ENCODE measurements at places on chromosomes 11 and 22. TPM values are rescaled to one million over a fixed set of nuclear protein-coding genes. Genes with fewer than 3 reads are reported as not detected.
A peak's percentile ranks its signal among the peaks of the same experiment; 100 is the strongest.

DNA sequence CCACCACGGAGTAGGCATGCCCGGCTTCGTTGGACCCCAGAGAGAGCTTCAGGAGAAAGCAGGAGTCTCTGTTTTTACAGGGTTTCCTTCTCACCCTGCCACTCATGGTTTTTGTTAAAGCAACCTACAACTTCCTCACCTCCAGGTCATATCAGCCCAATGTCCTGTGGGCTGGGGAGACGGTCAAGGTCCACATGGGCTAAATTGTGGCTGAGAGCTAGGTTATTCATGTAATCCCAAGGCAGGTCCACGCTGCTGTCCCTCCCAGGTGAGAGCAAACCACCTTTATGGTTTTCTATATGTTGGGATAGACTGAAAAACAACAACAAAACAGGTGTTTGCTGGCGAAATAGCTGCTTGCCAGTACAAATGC is 19.5 kb downstream of the TSPAN32 start:
- no peaks in the 10 kb centered on the region for H3K27me3 ChIP-seq
- H3K4me1 ChIP-seq, result no peaks in the 10 kb centered on the region
- no peak for DNase-seq

DNA sequence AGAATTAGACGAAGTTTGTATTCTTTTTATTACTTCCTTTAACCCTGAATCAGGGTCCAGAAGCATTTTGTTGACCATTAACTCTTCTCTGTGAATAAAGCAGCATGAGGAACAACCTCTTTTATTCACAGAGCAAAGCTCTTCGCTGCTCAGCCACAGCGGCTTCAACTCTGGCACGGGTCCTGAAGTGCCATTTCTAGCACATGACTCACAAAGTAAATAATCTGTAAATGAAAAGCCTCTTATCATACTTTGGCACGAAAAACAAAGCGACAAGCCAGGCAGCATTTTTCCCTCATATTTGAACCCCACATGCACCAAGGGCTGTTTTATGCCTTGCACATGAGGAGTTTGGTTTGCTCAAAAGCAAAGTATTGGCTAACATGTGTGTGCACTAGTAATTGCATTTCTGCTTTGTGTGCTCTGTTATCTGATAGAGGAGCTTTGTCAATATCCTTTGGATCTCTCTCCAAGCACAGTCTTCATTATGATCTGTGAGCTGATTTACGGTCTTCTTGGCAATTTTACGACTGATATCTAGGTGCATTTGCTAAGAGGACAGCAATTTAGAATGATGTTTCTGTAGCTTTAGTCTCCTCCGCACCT is 33.0 kb upstream of the APOBEC3A start:
- peak overlapping the region; percentile 14 for H3K4me3 ChIP-seq
- peaks cover 3% of the 10 kb centered on the region for H3K27me3 ChIP-seq
- H3K27ac ChIP-seq, result peak overlapping the region; percentile 90
- H3K4me1 ChIP-seq, result peaks cover 24% of the 10 kb centered on the region
- no peaks in the 10 kb centered on the region for H3K36me3 ChIP-seq

DNA sequence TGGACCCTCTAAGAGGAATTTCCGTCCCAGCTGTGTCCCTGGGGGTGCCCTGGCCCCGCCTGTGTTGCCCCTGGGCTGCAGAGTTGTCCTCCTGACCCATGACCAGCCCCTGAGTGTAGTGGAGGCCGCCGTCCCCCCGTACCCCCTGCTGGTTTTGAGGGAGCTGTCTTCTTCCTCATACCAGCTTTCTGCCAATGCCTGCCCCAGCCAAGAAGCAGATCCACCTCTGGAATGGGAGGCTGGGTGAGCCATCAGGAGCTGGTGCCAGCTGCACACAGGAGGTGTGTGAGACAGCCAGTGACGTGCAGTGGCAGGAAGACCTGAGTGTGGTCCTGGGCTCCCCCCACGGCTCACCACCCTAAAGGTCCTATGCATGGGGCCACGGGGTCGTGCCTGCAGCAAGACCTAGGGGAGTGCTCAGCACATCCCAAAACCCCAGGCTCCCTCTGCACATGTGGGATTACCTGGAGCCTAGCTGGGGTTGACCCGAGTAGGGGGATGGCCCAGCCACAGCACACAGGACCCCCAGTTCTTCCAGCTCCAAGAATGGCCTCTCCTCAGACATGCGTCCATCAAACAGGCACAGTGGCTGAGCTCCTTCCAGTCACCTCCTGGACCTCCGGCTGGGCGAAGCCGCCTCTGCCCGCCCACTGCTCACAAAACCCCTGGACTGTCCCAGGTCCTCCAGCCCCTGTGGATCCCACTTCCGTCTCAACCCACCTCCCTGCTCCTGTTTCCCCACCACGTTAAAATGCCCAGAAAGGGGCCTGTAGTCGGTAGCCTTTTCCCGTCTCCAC is 647.6 kb downstream of the BRD1 start:
- no peaks in the 10 kb centered on the region for H3K36me3 ChIP-seq
- peaks cover 9% of the 10 kb centered on the region for H3K4me1 ChIP-seq
- no peak for DNase-seq
- no peak overlapping the region for H3K27ac ChIP-seq
- no peak overlapping the region for H3K4me3 ChIP-seq

GRCh38 chr11:125148743-125149142 is 15.8 kb upstream of the PKNOX2 start:
- H3K4me3 ChIP-seq, result no peak overlapping the region
- H3K4me1 ChIP-seq, result no peaks in the 10 kb centered on the region
- no peak for DNase-seq
- H3K27ac ChIP-seq, result no peak overlapping the region

GRCh38 chr22:39349967-39350726 is at the start of gene SYNGR1:
Gene SYNGR1, plus strand, starts transcription at chr22:39349991. Its CDS starts 20 bp downstream, at chr22:39350011.
- no peaks in the 10 kb centered on the region for H3K27me3 ChIP-seq
- peaks cover 11% of the 10 kb centered on the region for H3K36me3 ChIP-seq
- peak within 1 kb of the TSS; percentile 80 for H3K4me3 ChIP-seq
- H3K4me1 ChIP-seq, result peaks cover 39% of the 10 kb centered on the region

- no peaks in the 10 kb centered on the region for H3K4me1 ChIP-seq
- no peaks in the 10 kb centered on the region for H3K27me3 ChIP-seq
- H3K36me3 ChIP-seq, result no peaks in the 10 kb centered on the region
- H3K27ac ChIP-seq, result no peak overlapping the region
- no peak for DNase-seq
- no peak overlapping the region for H3K4me3 ChIP-seq
Observed at GRCh38 chr11:5178046-5178837, 22.2 kb downstream of the OR51V1 start.

GRCh38 chr11:12088047-12088481 is 22.3 kb upstream of the MICAL2 start:
- no peaks in the 10 kb centered on the region for H3K36me3 ChIP-seq
- no peak for DNase-seq
- peaks cover 21% of the 10 kb centered on the region for H3K4me1 ChIP-seq
- H3K27ac ChIP-seq, result no peak overlapping the region

- peaks cover 53% of the 10 kb centered on the region for H3K4me1 ChIP-seq
- DNase-seq, result no peak
- peaks cover 26% of the 10 kb centered on the region for H3K36me3 ChIP-seq
- no peak overlapping the region for H3K4me3 ChIP-seq
- H3K27ac ChIP-seq, result no peak overlapping the region
Observed at GRCh38 chr22:36347094-36347493, 40.7 kb downstream of the MYH9 start.

GRCh38 chr11:19980957-19981669 is 179.2 kb downstream of the DBX1 start:
- H3K36me3 ChIP-seq, result peaks cover 3% of the 10 kb centered on the region
- no peak for DNase-seq
- H3K4me3 ChIP-seq, result no peak overlapping the region
- no peak overlapping the region for H3K27ac ChIP-seq

- H3K27ac ChIP-seq, result no peak overlapping the region
- H3K27me3 ChIP-seq, result no peaks in the 10 kb centered on the region
- no peak overlapping the region for H3K4me3 ChIP-seq
- peaks cover 36% of the 10 kb centered on the region for H3K36me3 ChIP-seq
Observed at GRCh38 chr22:41598081-41598480, 8.4 kb upstream of the PMM1 start.

- H3K36me3 ChIP-seq, result no peaks in the 10 kb centered on the region
- peak overlapping the region; percentile 81 for H3K4me3 ChIP-seq
- DNase-seq, result peak; percentile 89
- H3K27me3 ChIP-seq, result no peaks in the 10 kb centered on the region
- H3K27ac ChIP-seq, result peak overlapping the region; percentile 84
Observed at GRCh38 chr22:38570779-38571364, 889 bp upstream of the DMC1 start.

GRCh38 chr11:31779374-31779791 is 31.7 kb downstream of the PAX6 start:
- H3K36me3 ChIP-seq, result no peaks in the 10 kb centered on the region
- peaks cover 5% of the 10 kb centered on the region for H3K4me1 ChIP-seq
- H3K4me3 ChIP-seq, result no peak overlapping the region
- H3K27ac ChIP-seq, result no peak overlapping the region

DNA sequence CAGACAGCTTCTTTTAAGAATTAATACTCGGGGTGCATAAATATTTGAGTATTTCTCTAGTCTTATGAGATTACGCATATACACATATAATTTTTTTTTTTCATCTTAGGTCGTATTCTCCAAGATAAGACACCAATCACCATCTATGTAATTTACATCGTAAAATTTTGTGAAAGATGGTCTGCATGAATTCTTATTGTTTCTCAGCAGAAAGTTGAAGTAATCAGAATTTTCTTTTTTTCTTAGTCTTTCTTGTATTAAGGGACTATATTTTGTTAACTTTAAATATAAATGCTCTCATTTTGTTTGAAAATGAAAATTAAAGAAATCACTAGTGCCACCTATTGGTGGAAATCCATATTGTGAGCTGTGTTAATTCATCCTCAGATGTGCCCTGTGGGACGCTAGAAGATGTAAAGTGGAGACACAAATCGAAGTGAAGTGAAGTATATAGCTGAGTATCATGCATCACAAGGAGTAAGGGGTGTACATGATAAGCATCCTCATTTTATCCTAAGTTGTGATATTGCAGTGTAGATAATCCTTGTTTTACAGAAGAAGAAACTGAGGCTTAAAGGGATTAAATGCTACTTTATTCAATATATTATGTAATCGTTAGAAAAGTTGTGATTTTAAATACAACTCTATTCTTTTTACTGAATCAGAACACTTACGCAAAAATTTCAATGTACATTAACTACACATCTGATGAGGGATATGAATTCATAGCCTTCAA is 2084.3 kb downstream of the LRRC4C start:
- no peak overlapping the region for H3K27ac ChIP-seq
- no peaks in the 10 kb centered on the region for H3K4me1 ChIP-seq
- no peak overlapping the region for H3K4me3 ChIP-seq
- H3K27me3 ChIP-seq, result no peaks in the 10 kb centered on the region

The GATD1 gene
- total RNA-seq, result 22.8 TPM

The TEX54 gene
- not detected for total RNA-seq

The MPZL2 gene
- 50.6 TPM for total RNA-seq

The BLID gene
- total RNA-seq, result 6.2 TPM
